B cell (primary cell): ENCODE measurements at places on chromosomes 16 and 17. TPM values are rescaled to one million over a fixed set of nuclear protein-coding genes. Genes with fewer than 3 reads are reported as not detected.
A peak's percentile ranks its signal among the peaks of the same experiment; 100 is the strongest.

NECAB2 gene
- total RNA-seq = not detected in 2 replicates

DNA sequence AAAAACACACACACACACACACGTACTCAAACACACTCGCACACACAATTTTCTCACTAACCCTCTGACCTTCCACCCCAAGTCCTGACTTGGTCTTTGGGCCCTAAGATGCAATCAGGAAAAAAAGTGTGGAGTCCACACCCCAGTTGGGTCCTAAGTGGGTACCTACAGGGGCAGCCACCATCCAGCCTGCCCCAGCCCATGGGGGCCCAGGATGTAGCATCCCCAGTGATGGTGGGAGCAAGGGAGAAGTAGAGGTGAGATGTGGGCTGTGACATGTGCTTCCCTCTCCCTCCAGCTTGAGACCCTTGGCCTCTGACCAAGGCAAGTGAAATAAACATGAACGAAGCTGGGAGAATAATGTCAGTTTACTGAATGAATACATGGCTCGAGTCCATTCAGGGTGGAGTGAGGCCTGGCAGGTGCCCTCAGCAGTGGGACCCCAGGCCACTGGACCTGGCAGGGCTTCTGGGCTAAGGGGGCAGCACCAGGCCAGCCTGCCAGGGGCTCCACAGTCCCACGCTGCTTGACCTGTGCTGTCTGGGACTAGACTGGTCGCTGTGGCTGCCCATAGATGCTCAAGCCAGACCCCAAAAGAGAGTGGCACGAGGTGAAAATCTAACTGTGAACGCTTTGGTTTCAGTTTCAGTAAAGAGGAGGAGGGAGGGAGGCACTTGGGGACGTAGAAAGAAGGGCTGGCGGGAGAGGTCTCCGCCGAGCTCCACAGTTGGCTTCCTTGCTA lies 73.7 kb downstream of the MRC2 start:
- no peak for DNase-seq

- no peak for DNase-seq
Measured at GRCh38 chr17:72358465-72358864, 237.6 kb downstream of the SOX9 start.

DNA sequence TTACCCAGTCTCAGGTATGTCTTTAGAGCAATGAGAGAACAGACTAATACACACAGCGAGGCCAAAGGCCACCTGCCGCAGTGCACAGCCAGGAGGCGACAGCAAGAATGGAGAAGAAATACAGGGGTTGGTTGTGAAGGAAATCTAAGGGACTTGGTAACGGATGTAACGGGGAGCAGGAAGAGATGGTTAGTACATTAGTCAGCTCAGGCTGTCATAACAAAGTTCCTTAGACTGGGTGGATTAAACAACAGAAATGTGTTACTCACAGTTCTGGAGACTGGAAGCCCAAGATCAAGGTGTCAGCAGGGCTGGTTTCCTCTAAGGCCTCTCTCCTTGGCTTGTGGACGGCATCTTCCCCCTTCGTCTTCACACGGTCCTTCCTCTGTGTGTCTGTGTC lies 47.1 kb downstream of the TVP23C start:
- DNase-seq = no peak

B3GNT9 gene
- total RNA-seq = 1.2 and 1.6 TPM in 2 replicates

- DNase-seq = peak; percentile 51
Measured at GRCh38 chr16:12458591-12459358, 344.9 kb downstream of the CPPED1 start.

- DNase-seq = no peak
Measured at GRCh38 chr17:80423536-80424225, 8.7 kb downstream of the ENDOV start.

GRCh38 chr17:18368946-18369345 lies 5.6 kb upstream of the SHMT1 start:
- DNase-seq = no peak

RTN4RL1 gene
- 0.07 and 0.10 TPM in 2 replicates for total RNA-seq

DNA sequence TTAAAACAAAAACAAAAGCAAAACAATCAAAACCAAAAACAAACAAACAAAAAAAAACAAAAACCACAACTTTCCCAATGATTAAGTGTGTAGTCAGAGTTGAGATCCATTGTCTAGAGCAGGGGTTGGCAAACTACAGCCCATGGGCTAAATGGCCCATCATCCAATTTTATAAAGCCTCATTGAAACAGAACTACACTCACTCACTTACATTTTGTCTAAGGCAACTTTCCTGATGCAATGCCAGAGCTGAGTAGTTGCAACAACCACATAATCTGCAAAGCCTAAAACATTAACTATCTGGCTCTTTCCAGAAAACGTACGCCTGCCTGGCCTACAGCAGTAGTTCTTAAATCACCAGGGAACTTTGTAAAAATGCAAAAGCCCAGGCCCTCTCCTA lies 124.1 kb downstream of the SOX9 start:
- no peak for DNase-seq

DNA sequence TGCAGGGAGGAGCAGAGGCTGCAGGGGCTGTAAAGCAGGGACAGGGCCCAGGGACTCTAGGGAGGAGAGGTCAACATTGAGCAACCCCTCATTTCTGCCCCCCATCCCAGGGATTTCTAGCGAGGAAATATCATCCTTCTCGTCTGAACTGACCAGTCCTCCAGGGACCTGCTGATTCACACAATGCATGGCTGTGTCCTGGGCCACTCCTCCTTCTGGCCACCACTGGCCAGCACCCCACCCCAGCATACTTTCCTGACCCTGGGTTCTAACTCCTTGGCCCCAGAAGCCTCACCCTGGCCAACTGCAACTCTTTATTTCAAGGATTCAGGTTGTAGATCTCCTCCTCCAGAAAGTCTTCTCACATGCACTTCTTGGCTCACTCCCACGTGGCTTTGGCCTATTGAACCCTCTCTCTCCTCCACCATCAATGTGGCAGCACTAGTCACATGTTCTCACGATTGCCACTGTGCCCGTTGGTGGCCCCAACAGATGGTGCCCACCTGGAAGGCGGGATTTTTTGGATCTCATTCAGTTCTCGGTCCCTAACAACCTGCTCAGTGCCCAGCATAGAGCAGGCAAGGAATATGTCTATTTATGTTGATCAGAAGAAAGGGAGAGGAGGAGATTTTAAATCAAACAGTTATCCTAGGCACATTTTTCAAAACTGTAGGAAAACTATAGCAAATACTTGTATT lies 41.5 kb downstream of the CUEDC1 start:
- no peak for DNase-seq

DNA sequence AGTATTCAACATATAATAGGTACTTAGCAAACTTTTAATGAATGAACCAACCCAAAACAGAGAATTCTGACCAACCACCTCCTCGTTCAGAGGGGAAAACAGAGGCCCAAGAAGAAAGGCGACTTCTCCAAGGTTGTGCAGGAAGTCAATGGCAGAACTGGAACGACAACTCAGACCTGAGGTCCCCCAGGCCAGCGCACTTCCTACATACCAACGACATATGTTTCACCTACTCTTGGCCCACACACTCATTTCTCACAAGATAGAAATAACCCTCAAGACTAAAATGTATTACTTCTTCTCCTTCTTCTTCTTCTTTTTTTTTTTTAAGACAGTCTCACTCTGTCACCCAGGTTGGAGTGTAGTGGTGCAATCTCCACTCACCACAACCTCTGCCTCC lies 14.4 kb downstream of the CHCT1 start:
- DNase-seq = no peak

- DNase-seq = no peak
Measured at GRCh38 chr16:68752602-68753001, 15.5 kb downstream of the CDH1 start.

NPB gene
- 0.24 and 0.44 TPM in 2 replicates for total RNA-seq
